ENCODE measurements at places on chromosomes 1 and 21. TPM values are rescaled to one million over a fixed set of nuclear protein-coding genes. Genes with fewer than 3 reads are reported as not detected.

DNA sequence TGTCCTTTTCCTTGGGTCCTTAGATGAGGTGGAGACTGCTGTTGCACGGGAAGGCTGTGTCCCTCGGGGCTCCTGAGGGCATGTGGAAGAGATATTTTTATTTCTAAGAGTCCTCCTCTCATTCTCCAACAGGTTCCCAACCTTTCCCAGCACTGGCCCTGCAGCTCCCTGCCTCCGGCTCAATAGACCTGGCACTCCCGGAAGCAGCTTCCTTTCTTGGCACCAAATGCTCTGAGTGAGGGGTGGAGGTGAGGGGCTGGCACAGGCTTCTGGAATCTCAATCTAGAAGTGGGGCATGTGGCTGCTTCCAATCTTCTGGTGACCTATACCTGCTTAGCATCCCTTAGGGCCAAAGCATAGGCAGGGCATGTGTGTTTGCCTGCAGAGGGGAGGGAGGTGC is 4.5 kb downstream of the ETV3L start:
- peaks cover 4% of the 10 kb centered on the region for H3K27me3 ChIP-seq
- no peak overlapping the region for H3K27ac ChIP-seq
- peaks cover 16% of the 10 kb centered on the region for H3K4me1 ChIP-seq
- no peaks in the 10 kb centered on the region for H3K36me3 ChIP-seq
- no peak overlapping the region for H3K4me3 ChIP-seq

The S100B gene
- total RNA-seq = 2.8 TPM

GRCh38 chr1:231364192-231364591 is 26.1 kb downstream of the SPRTN start:
- H3K27me3 ChIP-seq = no peaks in the 10 kb centered on the region
- DNase-seq = no peak

DNA sequence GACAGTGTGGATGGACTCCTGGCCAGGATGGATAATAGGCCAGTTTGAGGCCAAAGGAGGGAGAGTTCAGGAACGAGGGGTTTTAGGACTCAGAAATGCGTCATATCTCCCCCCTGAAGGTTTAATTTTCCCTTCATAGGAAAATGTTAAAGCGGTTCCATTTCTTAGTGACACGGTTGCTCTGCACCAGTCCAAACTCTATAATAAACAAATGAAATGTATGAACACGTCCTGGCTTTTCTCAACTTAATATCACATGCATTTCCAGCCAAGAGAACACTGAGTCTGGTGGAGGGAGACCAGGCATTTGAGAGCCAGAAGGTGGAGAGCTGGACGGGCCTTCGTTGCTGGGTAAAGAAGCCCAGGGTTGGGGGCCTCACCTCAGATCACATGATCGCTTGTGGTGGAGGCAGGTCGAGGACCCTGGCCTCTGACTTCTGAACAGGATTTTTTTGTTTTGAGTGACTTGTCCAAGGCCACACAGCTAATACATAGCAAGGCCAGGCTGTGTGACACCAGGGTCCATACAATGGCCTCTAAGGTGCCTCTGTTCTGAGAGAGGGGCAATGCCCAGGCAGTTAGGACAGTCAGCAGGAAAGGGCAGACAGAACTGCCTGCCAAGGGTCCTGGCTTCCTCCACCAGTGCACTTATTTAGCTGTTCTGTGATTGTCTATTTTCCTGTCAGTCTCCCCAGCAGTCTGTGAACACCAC is 11.4 kb downstream of the SLC1A7 start:
- no peak for DNase-seq
- H3K36me3 ChIP-seq = no peaks in the 10 kb centered on the region
- peaks cover 2% of the 10 kb centered on the region for H3K4me1 ChIP-seq
- H3K27ac ChIP-seq = peak overlapping the region; percentile 33
- H3K4me3 ChIP-seq = no peak overlapping the region

The ANKRD35 gene
- total RNA-seq = 0.77 TPM

DNA sequence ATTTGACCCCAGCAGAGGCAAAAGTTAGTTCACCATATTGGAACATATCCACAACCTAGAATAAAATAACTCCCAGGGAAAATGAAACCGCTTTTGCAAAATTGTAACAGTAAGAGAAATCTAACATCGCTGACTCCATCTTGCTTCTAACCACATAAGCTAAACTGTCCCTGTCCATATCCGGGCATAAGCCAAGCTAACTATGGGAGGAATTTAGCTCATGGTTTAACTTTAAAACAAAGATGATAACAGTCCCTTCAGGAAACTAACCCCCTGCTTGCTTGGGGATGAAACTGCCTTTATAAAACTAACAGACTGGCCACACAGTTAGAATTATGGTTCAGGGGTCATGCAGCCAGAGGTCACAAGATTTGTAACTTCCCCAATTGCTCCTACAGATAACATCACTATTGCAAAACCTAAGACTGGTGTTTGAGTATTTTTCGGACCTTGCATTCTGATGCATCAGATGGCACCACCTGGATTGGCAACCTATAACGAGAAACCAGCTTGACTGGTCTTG is 46.3 kb downstream of the TESK2 start:
- H3K36me3 ChIP-seq = no peaks in the 10 kb centered on the region
- no peaks in the 10 kb centered on the region for H3K27me3 ChIP-seq
- H3K4me3 ChIP-seq = no peak overlapping the region
- no peak overlapping the region for H3K27ac ChIP-seq
- DNase-seq = no peak
- no peaks in the 10 kb centered on the region for H3K4me1 ChIP-seq

The TRNP1 gene
- 35.7 TPM for total RNA-seq

GRCh38 chr1:1757422-1758058 is 20.7 kb downstream of the NADK start:
- no peak for DNase-seq
- no peak overlapping the region for H3K27ac ChIP-seq
- H3K36me3 ChIP-seq = peaks cover 85% of the 10 kb centered on the region

GRCh38 chr1:166119471-166119965 is 47.3 kb downstream of the FAM78B start:
- no peak overlapping the region for H3K4me3 ChIP-seq
- no peaks in the 10 kb centered on the region for H3K27me3 ChIP-seq
- no peaks in the 10 kb centered on the region for H3K4me1 ChIP-seq
- DNase-seq = no peak
- no peak overlapping the region for H3K27ac ChIP-seq
- H3K36me3 ChIP-seq = no peaks in the 10 kb centered on the region

DNA sequence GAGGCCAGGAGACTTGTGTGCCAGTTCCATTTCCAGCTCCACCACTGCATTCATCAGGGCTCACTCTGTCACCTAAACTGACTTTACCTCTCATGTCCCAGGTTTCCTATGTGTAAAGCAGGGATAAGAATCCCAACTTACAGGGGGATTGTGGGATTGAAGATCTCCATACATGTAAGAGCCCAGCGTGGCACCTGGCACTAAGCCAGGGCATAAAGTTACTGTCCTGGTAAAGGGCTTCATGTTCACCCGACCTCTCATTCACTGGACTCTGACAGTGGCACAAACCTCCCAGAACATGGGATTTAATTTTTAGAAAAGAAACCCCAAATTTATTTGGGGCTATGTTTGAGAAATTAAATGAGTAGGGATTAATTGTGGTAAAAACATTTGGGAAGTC is 8.9 kb upstream of the IGFN1 start:
- H3K4me3 ChIP-seq = no peak overlapping the region
- no peak for DNase-seq
- H3K36me3 ChIP-seq = no peaks in the 10 kb centered on the region
- peaks cover 34% of the 10 kb centered on the region for H3K27me3 ChIP-seq

DNA sequence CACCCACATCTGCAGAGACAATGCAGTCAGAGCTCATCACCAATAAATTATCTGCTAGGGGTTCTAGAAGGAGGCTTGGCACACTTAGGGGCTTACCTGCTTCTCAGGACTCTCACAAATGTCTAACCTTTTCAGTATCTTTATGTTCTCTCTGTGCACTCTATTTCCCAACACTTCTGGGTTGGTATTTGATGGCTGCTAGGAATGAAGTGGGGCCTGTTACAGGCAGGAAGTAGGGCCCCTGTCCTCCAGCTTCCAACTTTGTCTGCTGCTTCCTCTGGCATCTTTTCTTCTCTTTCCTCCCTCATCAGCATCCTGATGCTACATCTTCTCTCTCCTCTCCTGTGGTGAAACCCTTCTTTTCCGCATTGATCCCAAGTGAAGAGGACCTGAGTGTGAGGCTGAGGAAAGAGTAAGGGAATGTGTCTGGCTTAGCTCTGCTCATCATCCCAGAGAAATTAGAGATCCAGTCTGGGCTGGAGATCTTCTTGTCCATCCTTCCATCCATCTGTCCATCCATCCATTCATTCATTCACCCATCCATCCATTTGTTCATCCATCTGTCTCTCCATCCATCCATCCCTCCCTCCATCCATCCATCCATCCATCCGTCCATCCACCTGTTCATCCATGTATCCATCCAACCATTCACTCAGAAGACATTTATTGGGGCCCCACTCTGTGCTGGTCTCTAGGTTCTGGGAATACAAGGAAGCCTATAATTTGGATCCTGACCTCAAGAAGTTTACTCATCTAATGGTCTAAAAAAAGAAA is 2.9 kb upstream of the CSRP1 start:
- no peak overlapping the region for H3K4me3 ChIP-seq
- no peak overlapping the region for H3K27ac ChIP-seq
- H3K4me1 ChIP-seq = peaks cover 57% of the 10 kb centered on the region
- no peak for DNase-seq
- no peaks in the 10 kb centered on the region for H3K27me3 ChIP-seq

All from left ventricle myocardium inferior (tissue), 1 donor.